ENCODE measurements at places on chromosomes 11 and 22.

GRCh38 chr11:2664791-2665525, 34.8 kb downstream of the KCNQ1OT1 start:
- no peak for DNase-seq

DNA sequence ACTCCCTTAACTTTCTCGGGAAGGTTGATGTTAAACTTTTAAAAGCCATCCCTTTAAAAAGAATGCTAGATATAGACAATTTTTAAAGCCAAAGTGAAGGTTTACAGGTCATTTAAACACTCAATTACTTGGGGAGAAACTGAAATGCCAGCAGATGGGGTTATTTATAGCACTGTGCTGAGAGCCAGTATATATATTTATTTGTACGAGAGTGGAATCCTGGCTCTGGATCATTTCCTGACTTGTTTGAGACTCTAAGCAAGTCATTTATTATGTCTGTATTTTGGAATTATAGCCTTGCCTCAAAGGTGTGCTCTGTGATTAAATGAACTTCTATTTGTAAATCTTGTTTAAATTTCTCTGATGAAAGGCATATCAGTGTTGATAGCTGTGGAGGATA, 6.8 kb upstream of the ZBED5 start:
- DNase-seq, result no peak

GRCh38 chr11:58616594-58616993, 5.9 kb upstream of the CNTF start:
- DNase-seq, result no peak

- no peak for DNase-seq
Measured at GRCh38 chr11:88377144-88377543, 39.6 kb upstream of the CTSC start.

- peak; percentile 80 for DNase-seq
Measured at GRCh38 chr11:61730240-61730994, 22.0 kb upstream of the MYRF start.

DNA sequence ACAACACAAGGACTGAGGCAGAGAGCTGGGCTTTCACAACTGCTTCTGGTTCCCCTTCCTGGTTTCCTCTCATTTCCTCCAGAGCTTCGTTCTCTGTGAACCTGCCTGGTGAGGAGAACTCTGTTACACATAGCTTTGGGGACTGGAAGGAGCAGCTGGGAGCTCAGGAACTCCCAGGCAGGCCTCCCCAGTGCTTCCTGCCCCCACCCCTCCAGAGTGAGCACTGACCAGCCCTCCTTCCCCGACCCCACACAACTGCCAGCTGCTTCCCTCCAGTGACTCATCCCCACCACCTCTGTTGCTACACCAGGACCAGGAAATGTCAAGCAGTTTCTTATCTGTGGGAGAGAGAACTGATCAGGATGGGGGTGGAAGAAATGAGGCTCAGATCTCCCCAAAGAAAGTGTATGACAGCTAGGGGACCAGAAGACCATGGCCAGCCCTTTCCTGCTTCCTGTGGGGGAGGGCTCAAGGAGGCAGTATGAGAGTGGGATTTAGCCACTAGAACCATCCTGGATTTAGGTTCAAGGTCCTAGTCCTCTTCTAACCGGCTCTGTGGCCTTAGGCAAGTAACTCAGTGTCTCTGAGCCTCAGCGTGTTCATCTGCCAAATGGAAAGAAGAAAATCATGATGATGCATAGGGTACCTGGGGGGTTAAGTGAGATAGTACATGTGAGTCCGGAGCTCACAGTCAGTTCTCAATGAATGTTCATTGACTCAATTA, 4.5 kb upstream of the TP53I11 start:
- DNase-seq, result no peak

GRCh38 chr22:47406896-47407295, 644.4 kb downstream of the TBC1D22A start:
- no peak for DNase-seq

- no peak for DNase-seq
Measured at GRCh38 chr11:64632237-64632636, 41.2 kb downstream of the SLC22A12 start.

GRCh38 chr11:126830216-126830806, 170.3 kb downstream of the KIRREL3 start:
- no peak for DNase-seq

DNA sequence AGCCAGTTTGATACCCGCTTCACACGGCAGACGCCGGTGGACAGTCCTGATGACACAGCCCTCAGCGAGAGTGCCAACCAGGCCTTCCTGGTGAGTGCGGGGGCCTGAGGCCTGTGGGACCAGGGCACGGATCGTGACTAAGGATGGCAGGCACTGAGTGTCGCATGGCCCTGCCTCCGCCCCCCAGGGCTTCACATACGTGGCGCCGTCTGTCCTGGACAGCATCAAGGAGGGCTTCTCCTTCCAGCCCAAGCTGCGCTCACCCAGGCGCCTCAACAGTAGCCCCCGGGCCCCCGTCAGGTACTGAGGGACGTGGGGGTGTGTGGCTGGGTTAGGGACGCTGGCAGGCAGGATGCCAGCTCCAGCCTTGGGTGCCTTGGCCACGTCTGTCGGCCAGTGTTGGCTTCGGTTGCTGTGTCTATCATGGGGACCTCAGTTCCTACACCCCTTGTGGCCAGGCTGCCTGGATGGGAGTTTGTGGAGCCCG, 3.0 kb downstream of the PTPRCAP start:
- no peak for DNase-seq

- peak; percentile 40 for DNase-seq
Measured at GRCh38 chr11:118660681-118661424, 18.6 kb downstream of the TREH start.

- DNase-seq, result no peak
Measured at GRCh38 chr11:65485920-65486219, 13.0 kb upstream of the MALAT1 start.

- peak; percentile 29 for DNase-seq
Measured at GRCh38 chr11:119585043-119585781, 143.8 kb downstream of the NECTIN1 start.

DNA sequence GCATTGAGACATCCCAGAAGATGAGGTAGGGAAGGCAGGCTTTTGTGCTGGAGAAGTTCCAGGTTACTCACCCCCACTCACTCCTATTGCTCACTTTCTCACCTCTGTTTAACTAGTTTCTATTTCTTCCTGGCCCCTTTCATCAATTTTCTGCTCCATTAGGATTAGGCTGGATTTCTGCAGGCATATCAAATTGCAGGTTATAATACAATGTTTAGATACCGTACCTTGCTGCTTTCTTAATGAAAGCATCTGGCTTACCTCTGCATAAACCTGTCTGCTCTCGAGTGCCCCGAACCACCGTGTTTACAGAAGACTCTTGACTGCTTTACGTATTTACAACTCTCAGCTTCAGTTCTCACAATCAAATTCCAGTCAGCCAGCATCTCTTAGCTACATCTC, 173.7 kb downstream of the ADAMTS15 start:
- peak; percentile 33 for DNase-seq

DNA sequence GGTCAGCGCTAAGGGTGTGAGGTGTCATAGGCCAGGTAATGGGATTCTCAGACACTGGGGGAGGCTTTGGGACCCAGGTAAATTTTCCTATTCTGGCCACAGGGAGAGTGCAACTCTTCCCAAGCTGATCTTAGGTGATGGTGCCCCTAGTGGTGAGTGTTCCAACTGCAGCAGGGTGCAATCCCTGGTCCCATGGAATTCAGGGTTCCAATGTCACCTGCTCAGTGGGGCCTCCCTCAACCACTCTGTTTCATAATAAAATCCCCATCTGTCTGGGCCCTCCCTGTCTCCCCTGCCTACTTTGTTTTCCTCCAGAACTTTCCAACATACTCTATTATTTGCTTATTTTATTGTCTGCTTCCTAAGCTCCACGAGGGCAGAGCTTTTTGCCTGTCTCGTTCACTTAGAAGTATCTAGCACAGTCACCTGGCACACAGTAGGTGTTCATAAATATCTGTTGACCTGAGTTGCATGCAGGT, 2.9 kb upstream of the SGSM1 start:
- no peak for DNase-seq

DNA sequence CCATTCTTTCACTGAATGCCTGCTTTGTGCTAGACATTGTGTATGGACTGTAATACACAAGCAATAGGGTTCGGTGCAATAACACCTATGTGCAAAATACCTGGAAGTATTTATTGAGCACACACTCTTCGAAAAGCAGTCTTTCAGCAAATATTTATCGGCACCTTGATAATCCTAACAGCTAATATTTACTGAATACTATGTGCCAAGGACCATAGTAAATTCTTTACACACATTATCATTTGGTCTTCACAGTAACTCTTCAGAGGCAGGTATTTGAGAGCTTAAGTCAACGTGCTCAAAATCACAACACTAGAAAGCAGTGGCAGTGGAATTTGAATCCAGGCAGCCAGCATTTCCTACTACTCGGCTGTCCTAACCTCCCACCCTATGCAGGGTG, 2.2 kb downstream of the B3GNT6 start:
- DNase-seq, result no peak

DNA sequence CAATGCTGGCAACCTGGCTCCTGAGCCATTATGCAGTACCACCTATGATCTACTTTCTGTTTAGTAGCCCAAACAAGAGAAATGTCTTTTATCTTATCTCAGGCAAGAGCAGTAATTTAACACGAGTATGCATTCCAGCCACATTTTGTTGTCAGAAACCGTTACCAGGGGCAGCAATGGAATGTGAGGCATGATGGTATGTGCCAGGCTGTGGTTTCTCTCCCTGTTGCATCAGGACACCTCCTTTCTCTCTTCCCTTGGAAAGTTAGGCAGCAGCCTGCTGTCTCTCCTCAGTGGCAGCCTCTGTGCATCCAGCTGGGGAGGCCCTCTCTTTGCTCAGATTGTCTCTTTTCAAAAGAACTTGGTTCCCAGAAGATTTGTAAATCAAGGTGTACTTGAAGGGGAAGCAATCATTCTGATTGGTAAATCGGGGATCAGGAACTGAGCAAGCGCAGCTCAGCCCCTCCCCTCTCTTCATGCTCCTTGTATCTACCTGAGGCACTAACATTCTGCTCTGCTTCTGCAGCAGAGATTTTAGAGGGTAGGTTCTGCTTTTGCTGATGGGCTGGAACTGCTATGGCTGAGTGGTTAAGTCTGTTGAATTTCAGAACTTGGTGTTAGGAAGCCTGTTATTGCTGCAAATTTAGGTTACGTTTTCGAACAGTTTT, 229.2 kb downstream of the ADAMTS15 start:
- no peak for DNase-seq

DNA sequence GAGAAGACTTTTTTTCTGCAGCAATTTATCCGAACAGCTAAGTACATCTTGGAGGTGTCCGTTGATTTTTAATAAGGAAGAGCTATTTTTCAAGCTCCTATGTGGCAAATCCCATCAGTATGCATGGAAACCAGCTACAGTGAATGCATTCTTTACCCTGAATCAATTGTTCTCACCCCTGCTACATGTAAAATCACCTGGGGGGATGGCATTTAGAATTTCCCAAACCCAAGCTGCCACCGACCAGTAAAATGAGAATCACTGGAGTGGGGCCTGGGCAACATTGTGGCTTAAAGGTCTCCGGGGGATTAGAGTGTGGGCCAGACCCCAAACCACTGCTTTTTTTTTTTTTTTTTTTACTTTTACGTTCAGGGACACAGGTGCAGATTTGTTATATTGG, 2.8 kb upstream of the ZNF195 start:
- no peak for DNase-seq

DNA sequence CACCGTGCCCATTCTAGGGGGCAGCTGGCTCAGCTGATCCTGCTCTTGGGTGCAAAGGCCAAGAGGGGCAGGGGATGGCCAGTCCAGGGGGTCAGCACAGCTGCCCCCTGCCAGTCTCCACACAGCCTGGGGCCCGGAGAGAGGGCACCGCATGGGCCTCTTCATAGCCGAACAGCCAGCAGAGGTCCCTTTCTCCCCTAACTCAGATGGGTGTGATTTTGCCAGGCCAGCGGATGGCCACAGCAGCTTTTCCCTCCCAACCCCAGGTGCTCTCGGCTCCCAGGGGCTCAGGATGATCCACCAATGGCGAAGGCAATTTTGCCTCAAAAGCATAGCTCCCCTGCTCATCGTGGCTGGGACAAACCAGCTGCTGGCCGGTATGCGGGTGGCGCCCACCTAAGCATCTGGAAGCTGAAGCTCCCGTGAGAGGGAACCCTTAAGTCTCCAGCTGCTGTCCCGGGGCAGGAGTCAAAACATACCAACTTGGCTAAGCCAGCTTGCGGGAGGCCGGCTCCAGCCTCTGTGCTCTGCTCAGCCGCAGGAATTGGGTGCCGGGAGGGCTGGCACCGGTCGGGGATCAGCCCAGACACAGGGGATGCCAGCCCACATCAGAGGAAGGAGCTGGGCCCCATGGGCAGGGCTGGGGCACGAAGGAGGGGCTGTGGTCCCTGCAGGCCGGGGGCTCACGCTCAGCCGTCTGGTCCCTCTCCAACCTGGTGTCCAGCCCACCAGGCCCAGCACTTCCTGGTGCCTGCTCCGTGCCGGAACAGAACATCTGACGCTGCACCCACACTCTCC, 30.5 kb upstream of the GNB1L start:
- DNase-seq, result no peak

- DNase-seq, result peak; percentile 27
Measured at GRCh38 chr11:77776455-77776854, 44.1 kb downstream of the RSF1 start.

DNA sequence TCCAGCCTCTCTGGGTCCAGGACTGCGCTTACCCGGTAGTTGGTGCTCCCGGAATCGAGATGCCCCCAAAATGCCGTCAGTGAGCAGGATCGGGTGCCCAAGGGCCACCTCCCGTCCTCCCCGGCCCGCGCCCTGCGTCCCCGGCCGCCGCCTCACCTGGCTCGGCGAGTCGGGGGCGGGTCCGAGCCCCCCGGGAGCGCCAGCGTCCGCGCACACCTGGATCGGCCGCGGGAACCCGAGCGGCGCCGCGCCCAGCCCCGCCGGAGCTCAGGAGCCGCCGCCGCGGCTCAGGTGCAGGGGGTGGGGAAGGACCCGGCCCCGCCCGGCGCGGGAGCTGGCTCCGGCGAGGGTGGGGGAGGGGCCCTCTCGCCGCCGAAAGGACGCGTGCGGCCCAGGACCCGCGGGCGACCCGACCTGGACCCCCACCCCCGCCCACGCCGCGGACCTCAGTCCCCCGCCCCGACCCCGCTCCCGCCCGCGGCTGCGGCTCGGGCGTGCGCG, at the start of gene SHANK2:
TSS of gene SHANK2 (minus strand) at position 309 of the 501 bp plus-strand sequence. CDS start 105,251 bp downstream, outside the sequence.
- no peak for DNase-seq

- DNase-seq, result no peak
Measured at GRCh38 chr11:1820463-1821325, 14.1 kb upstream of the SYT8 start.

- DNase-seq, result no peak
Measured at GRCh38 chr22:30250661-30251267, 4.2 kb upstream of the LIF start.

DNA sequence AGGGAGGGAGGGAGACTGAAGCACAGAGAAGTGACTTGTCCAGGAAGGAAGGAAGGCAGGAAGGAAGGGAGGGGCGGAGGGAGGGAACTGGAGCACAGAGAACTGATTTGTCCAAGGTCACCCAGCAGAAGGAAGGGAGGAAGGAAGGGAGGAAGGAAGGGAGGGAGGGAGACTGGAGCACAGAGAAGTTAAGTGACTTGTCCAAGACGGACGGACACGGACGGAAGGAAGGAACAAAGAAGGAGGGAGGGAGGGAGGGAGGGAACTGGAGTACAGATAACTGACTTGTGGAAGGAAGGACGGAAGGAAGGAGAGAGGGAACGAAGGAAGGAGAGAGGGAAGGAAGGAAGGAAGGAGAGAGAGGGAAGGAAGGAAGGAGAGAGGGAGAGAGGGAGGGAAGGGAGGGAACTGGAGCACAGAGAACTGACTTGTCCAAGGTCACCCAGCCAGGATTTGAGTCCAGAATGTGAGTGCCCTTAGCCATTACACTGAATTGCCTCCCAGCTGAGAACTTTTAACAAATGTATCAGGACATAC, 1.5 kb downstream of the SLC35F2 start:
- DNase-seq, result no peak
